ENCODE measurements at places on chromosomes 5 and 9. TPM values are rescaled to one million over a fixed set of nuclear protein-coding genes. Genes with fewer than 3 reads are reported as not detected.

SLC45A2 gene
- not detected for total RNA-seq

SPTAN1 gene
- 433 TPM for total RNA-seq

DNA sequence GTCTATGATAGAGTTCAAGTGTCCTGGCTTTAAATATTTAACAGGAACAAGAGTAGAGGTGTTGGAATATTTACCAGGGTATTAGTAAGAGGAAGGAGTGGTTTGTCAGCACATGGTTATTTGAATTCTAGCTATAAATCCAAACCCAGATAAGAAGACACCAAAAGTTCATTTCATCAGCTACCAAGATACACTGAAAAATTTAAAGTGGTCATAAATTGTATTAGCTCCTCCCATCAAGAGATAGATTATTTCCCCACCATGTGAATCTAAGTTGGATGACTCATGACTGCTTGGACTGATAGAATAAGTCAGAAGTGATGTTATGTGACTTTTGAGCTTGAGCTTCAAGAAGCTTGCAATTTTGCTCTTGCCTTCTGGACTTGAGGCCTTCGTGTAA lies 72.1 kb upstream of the GRAMD2B start:
- no peak overlapping the region for H3K27ac ChIP-seq
- no peak for DNase-seq
- no peak overlapping the region for H3K4me3 ChIP-seq
- H3K4me1 ChIP-seq = peaks cover 12% of the 10 kb centered on the region
- no peaks in the 10 kb centered on the region for H3K36me3 ChIP-seq

- no peaks in the 10 kb centered on the region for H3K4me1 ChIP-seq
- peaks cover 15% of the 10 kb centered on the region for H3K36me3 ChIP-seq
- peak overlapping the region; percentile 11 for H3K4me3 ChIP-seq
- no peak for DNase-seq
- no peaks in the 10 kb centered on the region for H3K27me3 ChIP-seq
- no peak overlapping the region for H3K27ac ChIP-seq
Measured at GRCh38 chr9:96818533-96818932, 35.8 kb downstream of the ZNF782 start.

- H3K4me3 ChIP-seq = peak overlapping the region; percentile 79
- peak overlapping the region; percentile 60 for H3K27ac ChIP-seq
- H3K36me3 ChIP-seq = no peaks in the 10 kb centered on the region
- peaks cover 6% of the 10 kb centered on the region for H3K4me1 ChIP-seq
- H3K27me3 ChIP-seq = peaks cover 2% of the 10 kb centered on the region
- DNase-seq = peak; percentile 47
Measured at GRCh38 chr5:108727651-108728565, 19.8 kb upstream of the FER start.

GRCh38 chr9:136805207-136805740 lies 2.5 kb upstream of the RABL6 start:
- H3K27me3 ChIP-seq = no peaks in the 10 kb centered on the region
- DNase-seq = no peak
- no peak overlapping the region for H3K27ac ChIP-seq
- peaks cover 24% of the 10 kb centered on the region for H3K4me1 ChIP-seq
- H3K36me3 ChIP-seq = peaks cover 7% of the 10 kb centered on the region

GRCh38 chr5:74408150-74409043 lies 232.1 kb downstream of the ENC1 start:
- H3K4me1 ChIP-seq = no peaks in the 10 kb centered on the region
- no peaks in the 10 kb centered on the region for H3K36me3 ChIP-seq
- H3K27ac ChIP-seq = no peak overlapping the region
- DNase-seq = no peak
- H3K27me3 ChIP-seq = no peaks in the 10 kb centered on the region
- H3K4me3 ChIP-seq = no peak overlapping the region

DNA sequence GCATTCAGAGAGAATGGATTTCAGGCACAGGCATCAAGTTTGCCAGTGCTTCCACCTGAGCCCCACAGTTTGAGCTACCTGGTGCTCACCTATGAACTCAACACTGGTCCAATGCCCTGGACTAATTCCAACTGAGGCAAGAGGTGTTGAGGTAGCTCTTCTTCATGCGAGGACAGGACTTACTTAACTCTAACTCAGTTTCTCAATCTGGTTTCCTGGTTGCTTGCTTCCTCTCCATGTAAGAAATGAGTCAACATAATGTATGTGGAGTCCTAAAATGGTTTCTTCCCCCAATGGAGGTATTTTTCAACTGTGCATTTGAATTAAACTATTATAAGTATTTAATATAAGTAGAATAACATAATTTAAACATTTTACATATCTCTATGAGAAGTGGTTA lies 523.6 kb upstream of the DAB2 start:
- no peak for DNase-seq
- no peaks in the 10 kb centered on the region for H3K27me3 ChIP-seq
- H3K4me3 ChIP-seq = no peak overlapping the region

- DNase-seq = no peak
- H3K27ac ChIP-seq = no peak overlapping the region
- no peak overlapping the region for H3K4me3 ChIP-seq
- H3K4me1 ChIP-seq = no peaks in the 10 kb centered on the region
- H3K27me3 ChIP-seq = no peaks in the 10 kb centered on the region
- no peaks in the 10 kb centered on the region for H3K36me3 ChIP-seq
Measured at GRCh38 chr5:66621736-66622135, 25.5 kb downstream of the MAST4 start.

DNA sequence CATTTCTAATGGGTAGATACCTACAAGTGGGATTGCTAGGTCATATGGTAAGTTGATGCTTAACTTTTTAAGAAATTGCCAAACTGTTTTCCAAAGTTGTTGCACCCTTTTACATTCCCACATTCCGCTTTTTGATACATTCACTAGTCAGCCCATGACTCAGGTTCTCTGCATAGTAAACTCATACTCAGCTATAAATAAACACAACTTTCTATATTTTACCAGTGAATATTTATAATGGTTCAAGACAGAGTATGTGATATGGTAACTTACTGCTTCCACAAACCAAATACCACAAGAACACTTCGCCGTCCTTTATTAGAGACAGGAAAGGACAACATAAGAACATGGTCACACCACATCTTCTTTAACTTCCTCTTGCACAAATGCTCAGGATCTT lies 54.0 kb downstream of the PLPP1 start:
- H3K4me1 ChIP-seq = peaks cover 11% of the 10 kb centered on the region
- H3K27me3 ChIP-seq = no peaks in the 10 kb centered on the region
- H3K27ac ChIP-seq = no peak overlapping the region
- no peaks in the 10 kb centered on the region for H3K36me3 ChIP-seq
- DNase-seq = no peak
- no peak overlapping the region for H3K4me3 ChIP-seq

- H3K27me3 ChIP-seq = no peaks in the 10 kb centered on the region
- H3K4me3 ChIP-seq = no peak overlapping the region
- H3K27ac ChIP-seq = no peak overlapping the region
- no peak for DNase-seq
- H3K36me3 ChIP-seq = peaks cover 3% of the 10 kb centered on the region
Measured at GRCh38 chr5:80481019-80481893, 6.6 kb upstream of the FAM151B start.

- H3K27me3 ChIP-seq = no peaks in the 10 kb centered on the region
- H3K4me3 ChIP-seq = no peak overlapping the region
- no peaks in the 10 kb centered on the region for H3K4me1 ChIP-seq
- no peak overlapping the region for H3K27ac ChIP-seq
- DNase-seq = no peak
Measured at GRCh38 chr5:171629221-171629620, 156.4 kb upstream of the SMIM23 start.

Measured in naive thymus-derived CD4-positive, alpha-beta T cell (primary cell).